ENCODE measurements at places on chromosomes 1 and 21.

- peak; percentile 39 for DNase-seq
These were observed 32.2 kb upstream of the UBE2U start for GRCh38 chr1:64171246-64171645.

DNA sequence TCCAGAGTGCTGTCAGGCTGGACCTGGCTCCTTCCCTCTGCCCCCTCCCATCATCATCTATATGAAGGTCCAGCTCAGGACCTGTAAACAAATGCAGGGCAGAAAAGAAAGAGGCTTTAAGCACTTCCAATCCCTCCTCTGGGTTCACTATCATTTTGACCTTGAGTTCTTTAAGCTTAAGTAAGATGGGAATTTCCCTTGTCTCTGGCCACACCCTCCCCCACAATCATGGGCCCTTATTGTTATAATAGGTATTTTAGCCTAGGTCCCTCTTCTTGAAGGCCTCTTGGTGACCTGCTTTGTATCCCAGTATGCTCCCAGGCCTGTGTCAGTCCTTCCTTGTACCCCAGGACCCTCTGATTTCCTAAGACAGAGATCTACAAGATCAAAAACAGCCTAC, 45.1 kb upstream of the EPS15 start:
- DNase-seq = peak; percentile 41

DNA sequence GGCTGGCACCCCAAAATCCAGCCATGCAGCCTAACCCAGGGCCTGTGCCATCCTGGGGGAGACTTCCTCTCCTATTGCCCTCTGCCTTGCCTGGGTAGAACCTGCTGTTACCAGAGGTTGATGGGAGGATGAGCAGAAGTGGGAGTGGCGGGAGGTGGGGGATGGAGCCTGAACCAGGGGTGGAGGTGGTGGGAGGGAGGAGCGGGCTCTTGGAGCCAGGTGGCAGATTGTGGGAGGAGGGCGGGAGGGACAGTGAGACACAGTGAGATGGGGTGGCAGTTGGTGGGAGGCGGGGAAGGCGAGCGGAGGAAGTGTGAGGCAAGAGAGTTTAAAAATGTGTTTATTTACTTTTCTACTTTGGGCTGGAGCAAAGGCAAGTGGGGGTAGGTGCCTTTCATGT, 87.3 kb downstream of the KCNJ6 start:
- DNase-seq = no peak

GRCh38 chr1:220825819-220826551, 39.3 kb downstream of the MTARC1 start:
- no peak for DNase-seq

GRCh38 chr1:156581661-156582387, 2.3 kb downstream of the TTC24 start:
- DNase-seq = no peak

- no peak for DNase-seq
These were observed 15.2 kb downstream of the RGS4 start for GRCh38 chr1:163084330-163084729.

GRCh38 chr1:178683291-178683690, 41.8 kb upstream of the RALGPS2 start:
- no peak for DNase-seq

DNA sequence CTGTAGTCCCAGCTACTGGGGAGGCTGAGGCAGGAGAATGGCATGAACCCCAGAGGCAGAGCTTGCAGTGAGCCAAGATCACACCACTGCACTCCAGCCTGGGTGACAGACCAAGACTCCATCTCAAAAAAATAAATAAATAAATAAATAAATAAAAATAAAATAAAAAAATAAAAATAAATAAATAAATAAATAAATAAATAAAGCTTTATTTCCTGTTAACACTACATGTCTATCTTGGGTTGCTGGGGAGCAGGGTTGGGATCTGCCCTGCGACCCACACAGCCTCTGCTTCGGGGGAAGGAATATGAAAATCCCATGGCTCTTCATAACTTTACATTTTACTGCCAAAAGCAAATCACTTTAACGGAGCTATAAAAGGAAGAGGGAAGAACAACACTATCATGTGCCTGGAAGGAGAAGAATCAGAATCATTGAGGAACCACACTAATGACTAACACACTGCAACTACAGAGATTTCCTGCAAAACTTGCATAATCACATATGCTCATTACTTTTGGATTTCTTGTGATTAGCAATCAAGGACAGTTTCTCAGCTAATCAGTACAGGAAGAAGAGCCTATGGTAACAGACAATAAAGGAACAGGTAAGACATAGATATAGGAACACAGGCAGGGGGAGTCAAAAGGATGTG, 72.8 kb upstream of the CD55 start:
- DNase-seq = no peak

DNA sequence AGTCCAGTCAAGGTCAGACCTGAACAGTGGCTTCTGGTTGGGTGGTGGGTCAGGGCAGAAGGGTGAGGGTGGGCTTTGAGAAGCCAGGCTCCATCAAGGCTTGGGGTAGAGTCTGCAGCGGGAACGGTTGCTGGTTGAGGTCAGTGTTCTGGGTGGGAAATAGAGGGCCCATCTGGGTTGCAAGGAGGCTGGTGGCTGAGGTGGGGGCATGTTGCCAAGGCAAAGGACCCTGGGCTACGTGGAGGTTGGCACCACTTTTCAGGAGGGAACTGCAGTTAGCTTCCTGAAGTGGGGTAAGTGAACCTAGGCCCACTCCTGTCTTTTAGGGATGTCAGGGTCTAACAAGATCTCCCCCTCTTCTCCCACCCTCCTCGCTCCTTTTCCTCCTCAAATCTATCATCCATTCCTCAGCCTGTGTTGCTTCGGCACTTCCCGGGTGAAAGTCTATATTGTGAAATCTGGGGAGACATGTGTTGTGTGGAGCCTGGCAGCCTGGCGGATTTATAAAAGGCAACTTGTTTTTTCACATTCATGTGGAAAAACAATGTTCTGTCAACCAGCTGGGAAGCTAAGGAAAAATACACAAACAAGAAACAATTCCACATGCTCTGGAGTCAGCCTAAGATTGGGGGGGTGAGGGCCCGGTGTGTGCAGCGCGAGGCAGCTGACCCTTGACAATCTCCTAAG, 1.5 kb downstream of the IL22RA1 start:
- no peak for DNase-seq

DNA sequence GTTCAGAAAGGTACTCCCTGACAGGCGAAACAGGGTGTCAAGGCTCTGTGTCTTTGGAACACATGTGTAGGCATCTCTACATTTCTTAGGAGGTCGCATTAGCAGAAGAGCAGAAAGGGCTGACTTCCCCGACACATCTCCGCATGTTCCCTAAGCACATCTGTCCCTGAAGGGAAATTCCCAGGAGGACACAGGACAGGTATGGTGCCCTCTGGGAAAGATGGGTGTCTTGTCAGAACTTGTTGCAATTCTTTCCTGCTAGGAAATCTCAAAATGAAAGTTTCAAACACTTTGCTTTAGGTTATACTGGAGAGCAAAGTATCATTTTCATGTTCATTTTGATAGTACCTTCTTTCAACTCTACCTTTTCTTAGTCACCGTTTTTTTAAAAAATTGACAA, 2.0 kb downstream of the DSCAM start:
- DNase-seq = no peak

DNA sequence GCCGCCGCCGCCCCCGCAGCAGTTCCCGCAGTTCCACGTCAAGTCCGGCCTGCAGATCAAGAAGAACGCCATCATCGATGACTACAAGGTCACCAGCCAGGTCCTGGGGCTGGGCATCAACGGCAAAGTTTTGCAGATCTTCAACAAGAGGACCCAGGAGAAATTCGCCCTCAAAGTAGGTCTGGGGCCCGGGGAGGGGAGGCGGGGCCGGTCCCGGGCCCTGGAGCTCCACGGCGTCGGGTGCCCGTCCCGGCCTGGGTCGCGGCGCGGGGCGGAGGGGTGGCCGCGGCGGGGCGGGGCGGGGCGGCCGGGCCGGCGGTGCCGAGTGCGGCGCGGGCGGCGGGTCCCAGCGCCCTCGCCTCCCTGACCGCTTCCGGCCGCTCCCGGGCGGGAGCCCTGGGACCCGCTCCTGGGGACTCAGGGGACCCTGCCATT, 646 bp downstream of the MAPKAPK2 start:
- DNase-seq = peak; percentile 6

- no peak for DNase-seq
These were observed 60.2 kb upstream of the ID3 start for GRCh38 chr1:23619299-23620188.

DNA sequence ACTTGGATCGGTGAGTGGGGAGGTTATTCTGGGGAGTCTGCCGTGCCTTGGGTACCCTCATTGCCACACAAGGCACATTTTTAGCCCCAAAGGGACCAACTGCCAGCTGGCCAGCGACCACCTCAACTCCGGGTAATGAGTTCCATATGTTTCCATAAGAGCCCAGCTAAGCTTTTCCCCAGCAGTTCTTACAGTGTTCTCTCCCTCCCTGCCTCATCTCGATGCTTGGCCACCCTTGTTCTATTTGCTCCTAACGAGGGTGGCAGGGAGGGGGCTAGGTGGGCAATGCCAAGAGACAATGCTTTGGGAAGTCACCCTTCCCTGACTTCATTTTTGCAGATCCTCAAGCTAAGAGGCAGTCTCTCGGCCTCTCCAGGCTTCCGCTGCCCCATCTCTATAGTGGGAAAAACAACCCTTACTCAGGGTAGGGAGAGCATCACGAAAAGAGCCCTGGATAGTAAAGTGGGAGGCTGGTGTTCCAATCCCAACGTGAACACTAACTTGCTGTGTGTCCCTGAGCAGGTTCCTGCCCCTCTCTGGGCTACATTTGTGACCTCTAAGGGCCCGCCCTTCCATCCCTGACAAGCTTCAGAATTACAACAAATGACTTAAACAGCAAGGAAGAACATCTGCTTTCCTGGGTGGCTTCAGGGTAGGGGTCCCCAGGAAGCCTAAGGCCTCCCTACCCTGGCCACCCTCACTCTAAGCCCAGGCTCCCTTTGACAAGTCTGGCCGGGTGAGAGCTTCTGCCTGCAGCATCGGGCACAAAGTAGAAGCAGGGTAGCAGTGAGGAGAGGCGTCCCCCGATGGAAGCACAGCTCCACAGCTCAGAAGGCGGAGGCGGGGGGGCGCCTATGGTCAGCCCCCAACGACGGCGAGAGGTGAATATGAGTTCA, 5.8 kb downstream of the ID3 start:
- no peak for DNase-seq

- DNase-seq = no peak
These were observed 52.9 kb upstream of the SIM2 start for GRCh38 chr21:36646011-36646410.

DNA sequence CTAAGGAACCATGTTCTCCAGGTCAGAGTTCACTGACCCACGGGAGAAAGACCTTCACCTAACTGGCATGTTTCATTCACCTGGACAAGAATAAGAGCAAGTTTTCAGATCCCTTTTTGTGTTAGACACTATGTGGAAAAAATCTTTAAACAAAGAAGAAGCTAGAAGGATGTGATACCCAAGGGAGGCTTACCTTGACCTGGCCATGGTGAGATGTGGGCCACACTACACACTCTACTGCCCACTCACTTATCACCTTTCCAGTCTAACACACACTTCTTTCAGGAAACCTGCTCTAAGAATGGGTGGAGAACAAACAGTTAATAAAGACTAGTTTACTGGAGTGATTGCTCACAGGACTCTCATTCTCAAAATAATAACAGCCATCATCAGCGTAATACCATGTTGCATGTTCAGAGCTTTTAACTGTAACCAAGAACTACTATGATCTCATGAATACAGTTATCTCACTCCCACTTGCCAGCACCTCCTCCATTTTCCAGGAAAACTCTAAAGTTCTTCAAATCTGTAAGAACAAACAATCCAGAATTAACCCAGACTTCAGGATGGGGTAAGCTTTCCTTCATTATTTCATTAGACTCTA, 1.4 kb downstream of the RGS8 start:
- DNase-seq = no peak

DNA sequence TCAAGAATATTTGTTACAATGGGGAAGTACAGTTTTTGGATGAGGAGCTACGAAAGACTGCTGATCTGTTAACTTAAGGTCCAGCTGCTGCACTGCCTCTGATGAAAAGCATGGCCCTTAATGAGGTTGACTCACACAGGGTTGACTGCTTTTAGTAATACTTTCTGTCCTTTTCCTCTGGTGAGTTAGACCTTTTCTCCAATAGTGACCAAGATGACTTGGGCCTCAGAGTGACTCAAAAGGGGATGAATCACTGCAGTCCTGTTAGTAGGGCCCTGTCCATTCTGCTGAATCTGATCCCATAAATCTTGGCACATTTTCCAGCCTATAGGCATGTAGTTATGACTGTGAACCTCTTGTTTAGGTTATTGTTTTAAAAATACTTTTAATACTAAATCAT, 2.7 kb downstream of the DISP1 start:
- DNase-seq = peak; percentile 95

DNA sequence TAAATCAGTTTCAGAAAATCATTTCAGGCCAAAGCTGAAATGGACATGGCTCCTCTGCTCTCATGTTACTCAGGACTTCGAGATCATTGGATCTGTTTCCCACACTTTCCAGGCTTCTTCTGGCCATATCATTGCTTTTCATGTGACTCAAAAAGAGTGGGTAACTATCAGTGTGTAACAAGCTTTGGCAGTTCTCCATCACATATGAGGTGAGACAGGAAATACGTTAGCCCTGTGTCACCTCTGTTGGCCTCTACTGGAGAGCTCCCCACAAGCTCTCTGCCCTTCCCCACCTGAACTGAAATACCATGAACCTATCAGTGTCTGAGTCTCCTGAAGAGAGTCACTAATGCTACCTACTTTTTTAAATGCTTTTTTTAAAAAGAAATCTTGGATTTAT, 128.2 kb downstream of the LBR start:
- peak; percentile 76 for DNase-seq

DNA sequence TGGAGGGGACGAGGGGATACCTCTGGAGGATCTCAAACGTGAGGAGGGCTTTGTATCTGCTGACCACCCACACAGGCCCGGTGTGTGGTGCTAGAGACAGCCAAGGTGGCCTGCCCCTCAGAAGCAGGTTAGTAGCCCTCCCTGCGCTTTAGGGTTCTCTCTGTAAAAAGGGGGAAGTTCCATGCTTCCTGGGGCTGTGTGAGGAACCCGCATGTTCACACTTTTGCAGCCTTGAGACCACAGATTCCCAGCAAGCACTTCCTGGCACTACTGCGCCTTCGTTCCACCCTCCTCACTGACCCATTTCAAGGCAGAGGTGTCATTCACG, 7.9 kb upstream of the GUCA2B start:
- DNase-seq = no peak
